Memory B cell (primary cell): ENCODE measurements at places on chromosomes 12 and 14.

DNA sequence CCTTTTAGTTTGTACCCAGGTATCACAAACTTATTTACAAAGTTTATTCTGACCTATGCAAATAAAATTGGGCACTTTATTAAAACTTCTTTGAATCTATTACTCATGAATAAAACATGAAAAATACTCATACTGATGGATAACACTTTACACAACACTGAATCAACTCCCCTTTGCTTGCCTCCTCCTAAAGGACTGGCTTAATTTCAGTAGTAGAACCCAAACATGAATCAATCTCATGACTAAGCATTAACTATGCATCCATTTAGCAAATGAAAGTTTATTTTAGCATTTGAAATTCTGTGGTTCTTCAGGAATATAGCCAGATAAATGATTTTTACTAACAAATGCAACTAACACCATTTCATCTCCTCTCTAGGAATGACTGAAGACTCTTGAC, 32.4 kb downstream of the DENND5B start:
- no peak for DNase-seq

DNA sequence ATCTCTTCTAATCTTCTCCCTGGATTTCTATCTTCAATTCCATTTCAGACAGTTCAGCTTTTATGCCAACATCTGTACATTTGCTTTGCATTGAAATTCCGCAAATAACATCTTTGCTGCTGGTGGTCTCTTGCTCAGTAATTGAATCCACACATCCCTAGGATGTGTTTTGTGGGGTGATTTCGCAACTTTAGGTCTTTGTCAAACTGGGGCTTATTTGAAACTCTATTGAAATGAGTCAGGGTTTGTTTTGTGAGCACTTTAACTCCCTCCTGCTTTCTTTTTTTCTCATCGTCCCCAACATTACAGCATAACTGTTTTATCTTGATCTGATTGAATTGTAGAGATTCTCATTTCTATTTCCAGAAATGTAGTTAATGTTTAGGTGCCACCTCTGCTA, 404.3 kb downstream of the NPAS3 start:
- DNase-seq: no peak

DNA sequence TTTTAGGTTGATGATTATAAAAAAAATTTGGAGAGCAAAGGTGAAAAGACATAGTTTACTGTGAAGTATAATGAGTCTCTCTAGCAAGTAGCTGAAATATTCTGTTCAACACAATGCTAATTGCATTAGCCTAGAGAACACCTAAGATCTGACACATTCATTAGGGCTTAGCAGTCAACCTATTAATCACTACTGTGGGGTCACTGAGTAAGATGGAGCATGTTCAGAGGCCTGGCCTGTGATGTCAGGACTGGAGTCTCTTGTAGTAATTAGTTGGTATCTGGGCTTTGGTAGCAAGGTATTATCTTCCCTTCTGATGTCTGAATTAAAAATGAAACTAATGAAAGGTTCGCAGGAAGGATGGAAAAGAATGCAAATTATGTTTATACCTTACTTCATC, 112.7 kb downstream of the SLC16A7 start:
- DNase-seq: no peak

DNA sequence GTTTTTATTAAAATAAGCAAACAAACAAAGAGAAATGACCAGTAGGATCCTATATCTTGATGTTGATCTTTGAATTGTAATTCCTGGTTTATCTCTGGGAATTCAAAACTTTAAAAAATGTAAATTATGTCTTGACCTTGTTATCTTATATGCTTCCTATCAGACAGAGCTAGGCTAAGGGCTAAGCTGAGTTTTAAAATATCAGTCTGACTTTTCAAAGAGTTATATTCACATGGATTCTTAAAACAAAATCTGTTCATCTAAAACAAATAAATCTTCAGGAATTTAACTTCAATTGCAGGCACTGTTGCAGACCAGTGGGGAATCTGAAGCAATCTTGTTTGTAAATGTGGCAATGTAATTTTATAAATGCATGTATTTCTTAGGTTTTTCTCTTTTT, 1144.1 kb downstream of the LRFN5 start:
- DNase-seq: no peak

- DNase-seq: no peak
Measured at GRCh38 chr12:71763677-71764379, 9.2 kb downstream of the RAB21 start.
